ENCODE measurements at places on chromosomes 13 and 19. TPM values are rescaled to one million over a fixed set of nuclear protein-coding genes. Genes with fewer than 3 reads are reported as not detected.

DACT3 gene
- total RNA-seq, result 0.29 TPM

SSBP4 gene
- total RNA-seq, result 49.6 TPM

SWSAP1 gene
- total RNA-seq, result 1.8 TPM

IGSF23 gene
- total RNA-seq, result 0.19 TPM

FLT3LG gene
- 1.2 TPM for total RNA-seq

LILRA1 gene
- not detected for total RNA-seq

CPAMD8 gene
- total RNA-seq, result 0.05 TPM

KL gene
- 0.06 TPM for total RNA-seq

PRODH2 gene
- 0.13 TPM for total RNA-seq

NFIX gene
- 3.0 TPM for total RNA-seq

CSNK1G2 gene
- 47.1 TPM for total RNA-seq

ZNF844 gene
- not detected for total RNA-seq

LENG8 gene
- total RNA-seq, result 120 TPM

HIF3A gene
- total RNA-seq, result 0.36 TPM

DNAJC3 gene
- total RNA-seq, result 13.7 TPM

SLITRK6 gene
- total RNA-seq, result 0.24 TPM

ZNF486 gene
- not detected for total RNA-seq

DNASE2 gene
- total RNA-seq, result 24.6 TPM

CLEC17A gene
- not detected for total RNA-seq

RASIP1 gene
- 0.29 TPM for total RNA-seq

LYPD5 gene
- total RNA-seq, result 0.32 TPM

RTBDN gene
- total RNA-seq, result not detected

TGFBR3L gene
- total RNA-seq, result 1.8 TPM

ESD gene
- total RNA-seq, result 91.6 TPM

KCNN4 gene
- 48.4 TPM for total RNA-seq

LILRB2 gene
- 0.06 TPM for total RNA-seq

RGS9BP gene
- total RNA-seq, result 0.35 TPM

CPB2 gene
- total RNA-seq, result 0.11 TPM

TSHZ3 gene
- 2.3 TPM for total RNA-seq

ZNF681 gene
- total RNA-seq, result not detected

DIAPH3 gene
- 6.7 TPM for total RNA-seq

CCDC8 gene
- total RNA-seq, result not detected

NDUFA11 gene
- 268 TPM for total RNA-seq

CYP2S1 gene
- total RNA-seq, result 23.9 TPM

ZNF560 gene
- total RNA-seq, result not detected

LHB gene
- total RNA-seq, result 0.19 TPM

PBX4 gene
- total RNA-seq, result 1.3 TPM

LYPD3 gene
- total RNA-seq, result 0.21 TPM

ZNF554 gene
- 0.93 TPM for total RNA-seq

PRRG2 gene
- 0.93 TPM for total RNA-seq

PRR20E gene
- not detected for total RNA-seq

ZSCAN5C gene
- 0.07 TPM for total RNA-seq

PRKCG gene
- 7.3 TPM for total RNA-seq

RYR1 gene
- total RNA-seq, result 5.2 TPM

TYROBP gene
- not detected for total RNA-seq

ANGPTL4 gene
- total RNA-seq, result 587 TPM

KASH5 gene
- not detected for total RNA-seq

EEF1AKMT1 gene
- total RNA-seq, result 4.7 TPM

All from A549 treated with dexamethasone at 1 μM for 4 hours (cell line).